Stimulated activated CD4-positive, alpha-beta T cell treated with anti-CD3 and anti-CD28 coated beads, Interleukin-15, amount 100 ng/mL, for 1 hour (primary cell): ENCODE measurements at places on chromosomes 3 and 15.

- no peak for DNase-seq
These were observed 654 bp downstream of the SUSD5 start for GRCh38 chr3:33217866-33218445.

GRCh38 chr15:92392462-92392861 is 1.2 kb upstream of the ST8SIA2 start:
- no peak for DNase-seq

DNA sequence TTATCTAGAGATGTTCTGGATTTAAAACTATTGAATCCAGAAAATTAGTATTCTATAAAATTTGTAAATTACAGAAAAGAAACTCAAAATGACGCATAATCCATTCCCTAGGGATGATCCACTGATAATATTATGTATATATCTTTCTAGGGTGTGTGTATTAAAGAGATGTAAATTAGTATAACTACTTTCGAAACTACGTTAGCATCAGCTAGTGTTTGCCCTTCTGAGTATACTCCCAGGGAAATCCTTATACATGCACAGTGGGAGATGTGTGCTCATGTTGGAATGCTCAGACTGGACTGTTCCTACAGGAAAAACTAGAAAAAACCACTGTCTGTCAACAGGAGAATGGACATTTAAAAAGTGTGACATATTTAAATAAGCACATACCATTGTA is 36.4 kb downstream of the ACAA1 start:
- DNase-seq = no peak

- DNase-seq = no peak
These were observed 156.0 kb downstream of the PDE8A start for GRCh38 chr15:85137489-85138168.

- no peak for DNase-seq
These were observed 121.8 kb upstream of the CADM2 start for GRCh38 chr3:84836961-84837360.

DNA sequence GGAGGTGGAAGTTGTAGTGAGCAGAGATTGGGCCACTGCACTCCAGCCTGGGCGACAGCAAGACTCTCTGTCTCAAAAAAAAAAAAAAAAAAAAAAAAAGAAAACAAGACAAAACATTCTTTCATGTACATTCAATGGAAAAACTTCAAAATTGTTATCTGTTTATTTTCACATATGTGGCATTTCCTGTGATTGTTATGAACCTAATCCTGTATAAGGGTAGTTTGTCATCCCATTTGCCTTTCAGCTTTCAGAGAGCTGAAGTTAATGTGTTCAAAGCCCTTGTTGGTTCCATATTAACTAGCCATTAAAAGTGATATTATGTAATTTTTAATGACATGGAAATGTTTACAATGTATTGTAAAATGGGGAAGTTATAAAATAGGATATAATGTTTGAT is 17.3 kb upstream of the NCK1 start:
- no peak for DNase-seq

- DNase-seq = no peak
These were observed 112.3 kb upstream of the HES1 start for GRCh38 chr3:194023501-194024280.

- no peak for DNase-seq
These were observed 4.6 kb downstream of the TPRA1 start for GRCh38 chr3:127585813-127586413.
